ENCODE measurements at places on chromosomes 12 and 14.

- DNase-seq: no peak
Measured at GRCh38 chr12:78929075-78929418, 64.5 kb downstream of the SYT1 start.

- DNase-seq: no peak
Measured at GRCh38 chr12:103415681-103416080, 80.1 kb downstream of the C12orf42 start.

DNA sequence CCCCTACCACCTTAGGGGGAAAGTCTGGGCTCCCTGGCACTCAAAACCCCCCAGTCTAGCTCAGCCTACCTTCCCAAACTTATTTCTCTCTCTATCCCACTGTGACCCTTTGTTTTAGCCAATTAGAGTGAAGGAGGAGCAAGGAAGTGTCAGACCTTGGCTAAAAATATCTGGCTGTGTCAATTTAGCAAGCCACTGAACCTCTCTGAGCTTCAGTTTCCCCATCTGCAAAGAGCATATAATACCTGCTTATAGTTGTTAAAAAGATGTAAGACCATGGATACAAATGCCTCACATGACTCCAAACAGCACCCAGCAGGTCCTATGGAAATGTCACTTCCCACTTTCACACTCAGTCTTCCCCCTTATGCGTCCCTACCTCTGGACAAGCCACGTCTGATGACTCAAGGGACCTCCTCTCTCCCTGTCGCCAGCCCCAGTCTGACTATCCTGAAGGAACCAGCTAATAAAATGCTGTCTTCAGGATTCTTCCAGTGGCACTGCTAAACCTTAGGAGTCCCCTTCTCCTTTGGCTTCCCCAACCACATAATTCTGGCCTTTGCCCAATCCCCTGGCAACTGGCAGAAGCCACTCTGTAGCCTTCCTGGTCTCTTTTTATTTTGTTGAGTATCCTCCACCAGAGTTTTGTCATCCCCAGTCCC is 19.3 kb downstream of the FOXN3 start:
- DNase-seq: no peak

- DNase-seq: no peak
Measured at GRCh38 chr12:72094490-72094889, 155.8 kb downstream of the TPH2 start.

DNA sequence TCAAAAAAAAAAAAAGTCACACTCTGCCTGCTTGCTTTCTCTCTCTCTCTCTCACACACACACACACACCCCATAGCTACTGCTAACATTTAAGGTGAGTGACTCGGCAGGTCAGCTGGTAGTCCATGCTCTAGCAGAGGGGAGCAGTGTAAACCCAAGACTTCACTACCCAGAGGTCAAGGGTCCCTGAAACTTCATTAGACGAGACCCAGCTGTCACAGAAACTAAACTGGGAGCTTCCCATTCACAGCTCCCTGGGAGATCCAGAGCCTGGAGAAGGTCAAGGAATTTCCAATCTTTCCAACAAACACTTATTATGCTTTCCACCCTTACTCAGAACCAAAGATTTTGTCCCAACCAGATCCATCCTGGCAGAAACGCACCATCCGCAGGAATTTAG is 33.2 kb downstream of the CKAP4 start:
- no peak for DNase-seq

DNA sequence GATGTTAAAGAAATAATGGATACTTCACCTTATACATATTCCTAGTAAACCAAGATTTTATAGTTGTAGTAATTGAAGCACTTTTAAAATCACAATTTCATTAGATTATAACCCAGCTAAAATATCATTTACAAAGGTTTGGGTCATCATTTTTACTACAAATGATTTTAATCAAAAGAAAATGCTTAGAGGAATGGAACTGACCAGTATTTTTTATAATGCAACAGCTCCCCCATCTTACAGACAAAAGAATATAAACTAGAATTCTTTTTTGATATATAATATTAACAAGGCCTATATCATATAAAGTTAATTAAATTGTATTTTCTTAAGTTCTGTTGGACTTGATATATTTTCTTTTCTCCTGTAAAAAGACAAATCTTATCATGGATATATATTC is 20.4 kb upstream of the LRFN5 start:
- DNase-seq: no peak

DNA sequence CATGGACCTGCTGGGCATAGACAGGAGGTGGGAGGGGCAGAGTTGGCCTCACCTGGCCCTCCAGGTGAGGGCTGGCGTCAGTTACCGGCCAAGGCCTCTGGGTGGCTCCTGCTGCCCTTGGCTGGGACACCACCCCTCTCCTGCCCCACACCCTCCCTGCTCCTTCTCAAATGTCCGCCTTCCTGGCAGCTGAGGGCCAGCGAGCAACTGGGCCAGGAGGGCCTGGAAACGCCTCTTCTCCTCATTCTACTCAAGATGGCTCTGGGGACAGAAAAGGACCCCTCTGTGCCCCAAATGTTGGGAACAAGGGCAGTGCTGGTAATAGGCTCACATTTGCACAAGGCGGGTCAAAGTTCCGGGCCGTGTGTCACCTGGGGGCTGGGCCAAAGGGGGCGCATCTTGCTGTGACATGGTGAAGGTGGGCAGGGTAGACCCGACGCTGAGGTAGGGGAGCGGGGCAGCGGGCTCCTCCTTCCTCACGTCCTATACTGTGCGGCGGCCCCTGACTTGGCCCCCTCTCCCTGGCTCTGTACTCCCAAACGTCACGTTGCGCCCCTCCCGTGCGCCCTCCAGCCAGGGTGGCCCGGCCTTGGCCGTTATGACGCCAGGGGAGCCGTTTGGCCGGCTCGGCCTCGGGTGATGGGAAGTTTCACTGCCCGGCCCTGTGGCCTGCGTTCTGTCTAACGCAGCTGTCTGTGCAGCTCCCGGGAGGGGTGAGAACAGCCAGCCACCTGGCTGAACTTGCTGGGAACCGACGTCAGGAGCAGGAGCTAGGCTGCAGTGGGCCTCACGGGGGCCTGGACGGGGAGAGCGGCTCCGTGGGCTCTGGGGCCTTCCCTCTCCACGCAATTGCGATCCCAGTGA is 18.0 kb upstream of the DLK1 start:
- DNase-seq: no peak

- no peak for DNase-seq
Measured at GRCh38 chr12:116370004-116370404, 92.5 kb upstream of the MED13L start.

DNA sequence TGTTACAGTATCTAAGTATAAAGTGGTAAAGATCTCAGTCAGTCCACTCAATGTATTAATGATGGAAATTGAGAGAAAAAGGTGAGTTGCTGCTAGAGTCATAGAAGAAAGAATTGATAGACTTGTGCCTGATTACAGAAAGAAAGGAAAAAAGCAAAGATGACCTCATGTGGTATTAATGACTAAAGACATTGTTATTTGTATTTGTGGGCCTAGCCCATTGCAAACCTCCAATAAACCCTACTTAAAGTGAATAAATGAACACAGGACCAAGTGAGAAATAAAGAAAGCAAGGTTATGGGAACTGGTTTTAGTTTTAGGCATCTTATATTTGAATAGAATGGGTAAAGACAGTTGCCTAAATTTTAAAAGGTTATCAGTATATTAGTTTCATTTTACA is 105.5 kb downstream of the SYT1 start:
- no peak for DNase-seq

DNA sequence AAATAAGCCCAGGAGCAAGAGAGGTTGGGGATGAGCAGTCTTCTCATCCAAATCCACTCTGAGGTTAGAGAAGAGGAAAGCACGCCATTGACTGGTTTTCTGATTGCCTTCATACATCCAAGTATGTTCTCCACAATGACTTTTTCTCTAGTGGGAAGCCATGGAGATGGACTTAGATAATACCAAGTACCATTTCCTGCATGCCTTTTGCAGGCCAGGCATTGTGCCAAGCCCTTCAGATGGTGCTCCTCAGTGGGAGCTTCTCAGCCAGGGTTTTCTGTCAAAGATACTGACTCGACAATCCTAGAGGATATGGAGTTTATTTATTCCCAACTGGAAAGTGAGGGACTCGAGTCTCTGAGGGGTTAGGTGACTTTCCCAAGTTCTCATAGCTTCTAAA is 218.0 kb downstream of the ZFP36L1 start:
- no peak for DNase-seq

DNA sequence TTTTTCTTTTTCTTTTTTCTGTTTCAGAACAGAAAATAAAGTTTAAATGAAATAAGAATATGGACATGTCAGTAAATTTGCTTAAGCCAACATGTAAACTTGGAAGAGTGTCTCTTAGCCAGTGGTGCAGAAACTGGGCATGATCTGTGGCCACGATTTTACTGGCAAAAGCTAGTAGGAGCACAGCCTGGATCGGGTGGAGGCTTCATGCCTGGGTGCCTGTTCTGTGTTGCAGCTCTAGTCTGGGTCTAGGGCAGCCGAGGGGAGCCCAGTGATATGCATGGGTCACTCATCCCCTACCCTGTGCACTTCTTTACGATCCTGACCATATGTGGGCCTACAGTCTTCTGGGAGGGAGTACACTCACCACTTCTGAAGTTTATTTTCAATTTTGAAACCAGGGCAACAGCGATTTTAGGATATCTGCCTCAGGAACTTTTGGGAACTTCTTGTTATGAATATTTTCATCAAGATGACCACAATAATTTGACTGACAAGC is 45.6 kb upstream of the SMCO2 start:
- DNase-seq: no peak

- no peak for DNase-seq
Measured at GRCh38 chr12:65460063-65460462, 181.6 kb downstream of the MSRB3 start.

DNA sequence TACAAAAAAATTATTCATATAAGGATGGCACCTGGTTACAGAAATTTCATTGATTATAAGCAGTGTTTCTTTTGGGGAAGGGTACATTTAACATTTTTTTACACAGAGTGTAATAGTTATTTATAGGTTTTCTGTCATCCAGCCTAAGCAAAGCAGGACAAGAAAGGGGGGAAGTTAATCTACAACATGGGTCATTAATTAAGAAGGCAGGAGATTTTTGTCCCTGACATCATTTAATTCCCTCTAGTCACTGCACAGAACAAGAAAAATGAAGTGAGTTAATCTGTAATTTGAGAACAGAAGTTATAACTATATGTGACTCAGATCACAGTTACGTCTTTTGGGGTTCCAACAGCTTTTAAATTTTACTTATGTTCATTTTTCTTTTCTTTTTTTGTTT is 173.4 kb downstream of the PTPRO start:
- DNase-seq: no peak

DNA sequence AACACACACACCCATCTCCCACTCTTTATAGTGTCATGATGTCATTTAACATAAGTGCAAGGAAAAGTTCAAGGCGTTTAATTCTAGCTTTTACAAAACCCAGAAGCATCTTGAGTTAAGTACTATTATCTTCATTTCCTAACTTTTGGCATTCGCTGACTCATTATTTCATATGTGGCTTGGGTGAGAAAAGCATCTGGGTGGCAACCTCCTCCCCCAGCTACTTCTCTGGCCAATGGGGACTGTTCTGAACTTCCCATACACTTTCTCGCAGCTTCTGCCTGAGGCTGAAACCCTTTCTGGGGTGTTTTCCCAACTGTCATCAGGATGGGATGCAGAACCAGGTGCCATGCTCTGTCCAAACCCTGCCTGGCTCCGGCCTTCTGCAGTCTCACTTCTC is 2.8 kb upstream of the MARK3 start:
- DNase-seq: no peak

DNA sequence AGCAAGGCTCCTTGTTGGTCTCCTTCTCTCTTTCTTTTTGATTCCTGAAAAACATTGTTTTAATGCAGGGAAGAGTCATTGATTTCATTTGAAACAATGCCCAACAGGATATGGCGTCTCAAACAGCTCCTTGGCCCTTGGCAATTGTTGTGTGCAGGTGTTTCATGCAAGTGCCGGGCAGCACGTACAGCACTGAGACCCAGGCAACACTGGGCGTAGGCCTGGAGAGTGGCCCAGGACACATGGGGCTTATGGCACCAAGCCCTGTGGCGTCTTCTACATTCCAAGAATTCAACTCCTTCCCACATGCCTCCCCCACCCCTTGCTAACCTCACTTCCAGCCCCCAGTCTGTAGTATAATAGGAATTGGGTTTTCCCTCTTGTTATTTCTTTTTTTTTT is 230.4 kb downstream of the SPTSSA start:
- DNase-seq: no peak

DNA sequence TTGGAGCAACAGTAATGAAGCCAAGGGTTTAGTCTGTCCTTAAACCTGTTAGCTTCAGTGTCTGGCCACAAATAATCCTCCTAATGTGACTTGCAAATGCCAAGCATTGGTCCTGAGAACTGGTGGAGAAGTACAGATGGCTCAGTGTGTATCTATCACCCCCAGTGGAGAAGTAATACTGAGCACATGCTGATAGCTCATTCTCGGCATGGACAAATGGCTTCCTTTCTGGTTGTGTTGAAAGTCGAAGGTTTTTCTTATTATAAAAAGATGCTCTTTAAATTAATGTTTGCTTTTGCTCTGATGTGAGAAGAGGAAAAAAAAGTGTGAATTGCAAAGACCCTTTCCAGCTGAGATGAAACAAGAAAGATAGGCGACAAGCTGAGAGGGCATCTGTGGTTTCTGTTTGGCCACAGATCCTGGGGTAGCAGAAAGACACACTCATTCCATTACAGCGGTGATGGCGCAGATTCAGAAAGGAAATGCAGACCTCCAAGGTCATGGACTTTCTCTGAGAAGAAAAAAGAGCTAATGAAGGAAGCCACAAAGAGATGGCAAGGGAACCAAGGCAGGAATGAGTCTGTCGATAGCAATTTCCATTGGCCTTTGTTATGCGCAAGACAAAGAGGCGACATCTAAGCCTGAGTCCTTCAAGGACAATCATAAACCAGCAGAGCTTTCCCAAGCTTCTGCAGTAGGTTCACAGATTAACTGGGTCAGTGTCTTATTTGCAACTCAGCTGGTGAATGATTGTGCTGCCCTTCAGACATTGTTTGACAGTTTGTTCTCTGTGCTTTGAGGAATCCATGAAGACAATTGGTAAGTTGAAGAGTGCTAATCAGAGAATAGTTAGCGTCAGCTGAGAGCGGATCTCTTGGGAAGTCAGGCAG is 155.5 kb upstream of the RGS6 start:
- DNase-seq: no peak
